ENCODE measurements at places on chromosomes 5 and 9.
A peak's percentile ranks its signal among the peaks of the same experiment; 100 is the strongest.

- DNase-seq, result no peak
Measured at GRCh38 chr9:8649807-8650206, 850.2 kb upstream of the DMAC1 start.

GRCh38 chr9:33445389-33446239, 1.8 kb downstream of the AQP3 start:
- no peak for DNase-seq

DNA sequence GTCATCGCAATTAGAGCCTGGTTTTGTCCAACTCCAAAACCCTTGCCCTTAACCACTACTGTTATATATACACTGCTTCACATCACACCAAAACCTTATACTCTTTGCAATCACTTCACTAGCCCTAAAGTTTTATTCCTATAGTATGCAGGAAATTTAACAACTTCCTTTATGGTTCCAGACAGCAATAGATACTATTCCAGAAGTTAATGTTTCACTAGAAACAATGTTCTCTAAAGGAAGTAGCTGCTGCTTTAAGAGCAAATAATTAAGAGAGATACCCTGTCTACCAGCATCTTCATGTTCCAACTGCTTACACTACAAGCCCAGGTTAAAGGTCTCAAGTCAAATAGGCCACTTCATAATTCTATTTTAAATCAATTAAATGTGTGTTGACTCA, 22.0 kb downstream of the FREM1 start:
- DNase-seq, result no peak

DNA sequence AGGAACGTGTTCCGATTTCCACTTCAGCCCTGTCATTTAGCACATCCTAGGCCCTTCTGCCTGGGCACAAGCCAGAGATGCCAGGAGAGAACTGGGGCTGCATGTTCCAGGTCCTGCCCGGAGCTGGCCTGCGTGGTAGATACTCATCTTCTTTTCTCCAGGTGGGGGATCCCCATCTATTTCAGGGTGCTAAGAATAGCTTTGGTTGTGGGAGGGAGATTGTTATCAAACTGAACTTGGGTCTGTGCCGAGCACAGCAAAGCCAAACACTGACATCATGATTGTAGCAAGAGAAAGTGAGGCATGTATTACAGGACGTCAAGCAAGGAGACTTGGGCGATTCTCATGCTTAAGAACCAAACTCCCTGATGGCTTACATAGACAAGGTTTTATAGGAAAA, 18.2 kb downstream of the C9orf153 start:
- DNase-seq, result no peak

GRCh38 chr9:128420651-128421481, at the start of gene CERCAM:
CERCAM (plus strand) TSS chr9:128420857; CDS start chr9:128420878, 21 bp downstream.
- DNase-seq, result no peak

GRCh38 chr9:91946653-91947488, 3.2 kb downstream of the ROR2 start:
- DNase-seq, result peak; percentile 40

DNA sequence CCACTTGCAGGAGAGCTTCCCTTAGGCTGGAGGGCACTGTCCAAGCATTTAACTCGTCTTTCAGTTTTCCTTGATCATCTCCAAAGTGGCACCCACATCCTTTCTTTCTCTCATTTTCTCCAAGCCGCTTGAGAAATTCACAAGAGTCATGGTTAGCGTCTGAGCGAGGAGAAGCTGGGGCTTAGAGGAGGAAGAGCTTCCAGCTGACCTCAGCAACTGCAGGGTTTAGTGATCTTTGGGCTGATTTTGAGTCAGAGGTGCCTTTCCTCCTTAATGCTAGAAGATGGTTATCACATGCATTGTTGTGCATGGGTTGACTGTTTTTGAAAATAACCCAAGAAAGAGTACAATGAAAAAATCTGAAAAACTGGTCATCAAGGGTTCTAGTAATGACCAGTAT, 134.7 kb downstream of the GADD45G start:
- DNase-seq, result no peak

- DNase-seq, result no peak
Measured at GRCh38 chr9:110890416-110890815, 147.9 kb downstream of the LPAR1 start.

- no peak for DNase-seq
Measured at GRCh38 chr5:68995845-68996545, 97.8 kb upstream of the SLC30A5 start.

- DNase-seq, result no peak
Measured at GRCh38 chr9:98150164-98150563, 31.1 kb upstream of the TRIM14 start.

DNA sequence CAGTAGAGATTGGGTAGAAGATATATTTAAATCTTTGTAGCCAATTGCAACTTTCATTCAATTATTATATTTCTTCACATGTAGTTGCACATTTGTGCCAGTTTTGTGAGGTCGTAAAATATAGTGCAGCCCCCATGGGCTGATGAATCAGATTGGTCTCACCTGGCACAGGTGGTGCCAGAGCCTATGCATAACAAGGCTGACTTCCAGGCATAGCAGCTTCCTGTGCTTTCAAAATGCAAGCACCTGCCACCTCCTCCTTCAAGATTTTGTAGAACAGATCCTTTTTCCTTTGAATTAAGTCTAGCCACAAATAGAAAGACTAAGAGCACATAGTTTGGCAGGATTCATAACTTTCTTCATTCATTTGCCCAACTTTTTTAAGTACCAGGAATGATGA, 87.1 kb downstream of the STARD4 start:
- no peak for DNase-seq

GRCh38 chr9:69149321-69149807, 24.7 kb upstream of the TJP2 start:
- DNase-seq, result no peak

DNA sequence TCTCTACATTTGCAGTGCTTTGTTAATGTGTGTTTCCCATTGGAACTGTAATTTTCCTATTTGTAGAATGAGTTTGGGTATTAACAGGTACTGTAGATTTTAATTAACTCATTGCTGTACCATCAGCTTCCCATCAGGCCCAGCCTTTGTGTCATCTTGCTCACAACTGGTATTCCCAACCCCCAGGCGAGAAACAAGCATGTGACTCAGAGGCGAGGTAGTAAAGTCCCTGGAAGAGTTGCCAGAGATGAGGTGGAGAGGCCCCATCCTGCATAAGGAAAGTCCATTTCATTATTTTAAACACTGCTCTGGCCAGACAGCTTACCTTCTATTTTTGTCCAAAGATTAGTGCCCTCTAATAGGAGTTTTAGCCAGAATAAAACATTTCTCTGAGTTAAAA, 29.9 kb downstream of the ADCY2 start:
- no peak for DNase-seq

- no peak for DNase-seq
Measured at GRCh38 chr5:19270153-19270552, 717.8 kb downstream of the CDH18 start.

GRCh38 chr5:87787625-87788256, 375.0 kb upstream of the CCNH start:
- no peak for DNase-seq

- DNase-seq, result no peak
Measured at GRCh38 chr9:133861692-133862091, 123.5 kb upstream of the SARDH start.

DNA sequence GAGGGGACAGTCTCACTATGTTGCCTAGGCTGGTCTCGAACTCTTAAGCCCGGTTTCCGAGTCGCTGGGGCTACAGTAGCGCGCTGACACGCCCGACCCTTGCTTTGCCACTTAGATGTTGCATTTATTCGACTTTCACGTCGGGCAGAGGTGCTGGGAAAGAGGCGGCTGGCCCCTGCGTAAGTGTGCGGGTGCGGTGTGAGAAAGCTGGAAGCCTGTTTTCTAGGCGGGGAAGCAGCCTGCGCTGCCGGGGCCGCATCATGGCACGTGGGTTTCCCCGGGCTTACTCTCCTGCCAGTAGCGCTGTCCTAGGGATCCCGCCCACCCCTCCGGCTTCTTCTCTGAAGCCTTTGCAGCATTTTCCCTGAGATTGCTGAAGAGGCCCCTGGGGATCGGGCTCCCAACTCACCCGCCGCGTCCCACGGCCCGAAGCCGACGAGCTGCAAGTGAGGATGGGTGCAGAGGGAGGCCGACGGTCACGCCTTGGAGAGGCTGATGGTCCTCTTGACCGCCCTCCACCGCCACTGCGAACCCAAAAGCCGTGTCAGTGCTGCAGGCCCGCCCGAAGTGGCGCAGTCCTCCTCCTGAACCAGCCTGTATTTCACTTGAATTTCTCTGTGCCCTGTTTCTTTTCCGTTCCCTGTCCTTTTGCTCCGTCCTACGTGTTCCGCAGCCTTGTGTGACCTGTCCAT, 5.8 kb upstream of the TRIM41 start:
- no peak for DNase-seq

GRCh38 chr5:10645146-10645545, 81.3 kb downstream of the ANKRD33B start:
- DNase-seq, result no peak

DNA sequence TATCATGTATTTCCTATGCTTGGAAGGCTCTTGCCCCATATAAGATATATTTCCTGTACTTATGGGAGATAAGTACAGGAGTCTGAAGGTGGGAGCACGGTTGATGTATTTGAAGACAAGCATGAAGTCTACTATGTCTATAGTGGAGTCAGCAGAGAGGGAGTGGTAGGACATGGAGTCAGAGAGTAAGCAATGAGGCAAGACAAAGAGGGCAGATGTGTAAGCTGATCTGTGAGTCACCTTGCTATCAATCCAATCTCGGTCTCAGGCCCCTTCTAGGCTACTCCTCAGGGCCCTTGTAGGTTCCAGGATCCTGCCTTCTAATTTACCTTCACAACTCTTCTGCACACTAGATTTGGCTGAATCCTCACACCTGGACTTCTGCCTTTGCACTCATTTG, 105.5 kb downstream of the MACIR start:
- DNase-seq, result no peak

GRCh38 chr5:59732806-59733205, 160.7 kb downstream of the PDE4D start:
- no peak for DNase-seq

GRCh38 chr5:151345187-151345807, 2.1 kb downstream of the SLC36A2 start:
- DNase-seq, result no peak

DNA sequence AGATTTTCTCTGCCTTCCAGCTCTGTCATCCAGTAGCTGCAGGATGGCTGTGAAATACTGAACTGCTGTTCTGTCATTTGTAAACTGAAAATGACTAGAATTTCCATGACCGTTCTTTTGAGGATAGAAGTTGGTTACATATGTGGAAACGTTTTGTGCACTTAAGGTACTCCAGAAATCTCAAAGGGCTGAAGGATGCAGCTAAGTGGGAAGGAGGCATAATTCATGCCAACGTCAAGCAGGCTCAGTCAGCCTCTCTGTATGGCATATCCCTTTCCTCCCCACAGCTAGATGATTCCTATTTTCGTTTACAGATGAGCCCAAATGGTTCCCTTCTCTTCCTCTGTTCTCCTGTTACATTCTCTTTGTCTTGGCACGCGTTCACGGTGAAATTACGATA, 257.6 kb downstream of the FBXL7 start:
- no peak for DNase-seq

GRCh38 chr5:95283761-95284571, 928 bp downstream of the MCTP1 start:
- DNase-seq, result no peak

DNA sequence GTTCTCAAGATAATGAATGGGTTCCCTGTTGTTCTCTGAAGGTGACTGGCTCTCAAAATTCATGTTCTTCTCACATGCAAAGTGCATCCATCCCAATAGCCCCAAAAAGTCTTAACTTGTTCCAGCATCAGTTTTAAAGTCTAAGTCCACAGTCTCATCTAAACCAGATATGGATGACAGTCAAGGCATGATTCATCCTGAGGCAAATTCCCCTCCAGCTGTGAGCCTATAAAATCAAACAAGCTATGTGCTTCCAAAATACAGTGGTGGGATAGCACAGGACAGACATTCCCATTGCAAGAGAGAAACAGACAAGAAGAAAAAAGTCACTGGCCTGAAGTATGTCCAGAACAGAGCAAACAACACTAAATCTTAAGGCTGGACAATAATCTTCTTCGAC, 25.4 kb downstream of the FBXO10 start:
- DNase-seq, result no peak

GRCh38 chr9:35757226-35757891, 3.3 kb upstream of the MSMP start:
- no peak for DNase-seq

DNA sequence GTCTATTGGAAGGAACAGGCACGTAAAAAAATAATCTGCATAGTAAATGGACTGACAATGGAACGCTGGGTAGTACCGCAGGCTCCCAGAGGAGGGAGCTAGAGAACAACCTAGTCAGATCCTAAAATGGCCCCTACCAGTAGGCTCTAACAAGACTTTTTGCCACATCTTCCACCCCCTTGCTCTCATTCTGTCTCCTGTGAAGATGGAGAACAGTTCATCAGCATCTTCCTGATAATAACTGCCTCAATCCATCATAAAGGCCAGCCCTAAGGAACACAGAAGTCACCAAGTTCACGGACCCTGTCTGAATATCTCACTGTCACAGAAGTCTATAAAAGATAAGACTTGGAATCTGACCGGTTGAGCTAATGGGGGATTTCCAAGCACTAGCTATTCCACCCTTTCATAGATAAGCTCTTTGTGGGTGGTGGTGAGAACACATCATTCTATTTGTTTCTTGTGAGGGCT, 133.4 kb downstream of the SLC1A3 start:
- peak; percentile 10 for DNase-seq

- no peak for DNase-seq
Measured at GRCh38 chr5:71899865-71900342, 180.8 kb downstream of the CARTPT start.

DNA sequence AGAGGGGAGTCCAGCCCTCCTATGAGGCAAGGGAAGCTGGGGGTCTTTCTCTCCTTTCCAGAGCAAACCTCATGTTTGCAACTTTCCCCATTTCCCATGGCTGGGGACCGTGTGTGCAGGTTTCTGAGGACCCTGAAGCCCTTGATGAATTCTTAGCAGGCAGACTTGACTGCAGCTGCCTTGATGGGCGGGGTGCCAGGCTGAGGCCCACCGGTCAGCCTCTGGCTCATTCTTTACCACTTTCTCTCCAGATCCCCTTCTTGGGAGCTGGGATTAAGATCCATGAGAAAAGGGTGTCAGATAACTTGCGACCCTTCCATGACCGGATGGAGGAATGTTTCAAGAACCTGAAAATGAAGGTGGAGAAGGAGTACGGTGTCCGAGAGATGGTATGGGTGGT, 30.0 kb upstream of the FOXI1 start:
- no peak for DNase-seq

GRCh38 chr5:963673-964531, 44.7 kb upstream of the NKD2 start:
- DNase-seq, result no peak
